DMS79 (cell line): ENCODE measurements at places on chromosomes 1 and 21.

DNA sequence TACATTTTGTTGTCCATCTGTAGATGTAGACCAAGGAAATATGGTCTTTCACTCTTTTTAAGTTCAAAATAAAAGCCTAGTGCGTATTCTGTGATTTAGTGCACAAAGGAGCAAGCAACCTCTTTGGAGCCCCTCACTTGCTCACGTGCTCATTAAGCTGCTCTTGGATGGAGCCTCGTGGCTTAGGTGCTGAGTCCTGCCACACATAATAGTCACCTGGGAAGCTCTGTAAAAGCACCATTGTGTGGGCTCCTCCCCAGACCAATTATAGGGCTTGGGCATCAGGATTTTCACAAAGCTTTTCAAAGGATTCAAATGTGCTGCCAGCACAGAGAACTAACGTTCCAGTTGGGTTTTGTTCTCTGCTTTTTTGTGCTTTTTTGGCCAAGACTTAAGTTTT is 85.0 kb downstream of the PCP4 start:
- DNase-seq: no peak

DNA sequence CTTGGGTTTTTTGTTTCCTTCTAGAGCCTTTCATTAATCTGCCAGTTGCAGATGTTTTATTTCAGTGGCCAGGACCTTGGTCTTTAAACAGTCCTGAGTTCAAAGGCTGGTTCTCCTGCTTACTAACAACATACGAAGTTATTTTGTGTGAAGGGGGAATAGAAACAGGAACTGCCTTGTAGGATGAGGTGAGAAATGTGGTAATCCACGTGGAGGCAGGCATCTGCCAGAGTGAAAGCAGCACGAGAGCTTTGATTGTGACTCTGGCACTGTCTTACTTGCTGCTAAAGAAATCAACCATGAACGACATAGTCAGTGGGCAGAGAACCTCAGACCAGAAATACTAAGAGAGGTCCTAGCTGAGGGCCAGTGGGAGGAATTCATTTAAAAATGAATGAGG is 30.4 kb downstream of the TMEM63A start:
- DNase-seq: no peak

DNA sequence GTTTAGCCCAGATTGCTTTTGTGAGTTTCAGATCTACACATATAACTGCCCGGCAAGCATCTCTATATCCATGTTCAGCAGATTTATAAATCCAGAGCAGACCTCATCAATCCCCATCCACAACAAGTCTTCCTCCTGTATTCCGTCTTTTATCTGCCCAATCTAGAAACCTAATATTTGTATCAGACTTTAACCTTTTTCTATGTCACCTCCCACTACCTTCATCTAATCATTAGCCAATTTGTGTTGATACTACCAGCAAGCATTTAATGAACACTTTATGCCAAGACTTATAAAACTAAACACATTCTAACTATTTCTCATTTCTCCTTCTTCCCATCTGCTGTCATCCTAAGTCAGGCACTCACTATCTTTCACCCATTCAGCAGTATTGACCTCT is 135.5 kb downstream of the PBX1 start:
- DNase-seq: no peak

DNA sequence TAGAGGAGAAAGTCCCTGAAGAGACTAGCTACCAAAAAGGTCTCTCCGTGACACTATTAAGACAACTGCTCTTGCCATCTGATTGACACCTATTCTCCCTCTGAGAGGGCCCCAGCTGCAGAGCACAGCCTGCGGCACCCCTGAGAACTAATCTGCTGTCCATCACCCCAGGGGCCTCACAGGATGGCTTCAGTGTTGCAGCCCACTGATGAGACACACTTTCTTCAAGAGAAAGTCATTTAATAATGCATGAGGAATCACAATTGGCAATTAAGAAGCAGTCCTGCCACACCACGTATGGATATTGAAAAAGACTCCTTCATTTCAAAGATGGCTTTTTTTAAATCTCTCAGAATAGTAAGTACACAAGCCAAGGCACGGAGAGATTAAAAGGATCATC is 48.9 kb downstream of the CAPN8 start:
- no peak for DNase-seq

- no peak for DNase-seq
Observed at GRCh38 chr1:160814316-160814715, 18.3 kb downstream of the LY9 start.

GRCh38 chr1:175576865-175577264 is 166.5 kb downstream of the TNR start:
- no peak for DNase-seq

- peak; percentile 30 for DNase-seq
Observed at GRCh38 chr1:227734546-227734855, 601 bp downstream of the JMJD4 start.

- DNase-seq: no peak
Observed at GRCh38 chr1:231628207-231628876, 1.8 kb downstream of the DISC1 start.

DNA sequence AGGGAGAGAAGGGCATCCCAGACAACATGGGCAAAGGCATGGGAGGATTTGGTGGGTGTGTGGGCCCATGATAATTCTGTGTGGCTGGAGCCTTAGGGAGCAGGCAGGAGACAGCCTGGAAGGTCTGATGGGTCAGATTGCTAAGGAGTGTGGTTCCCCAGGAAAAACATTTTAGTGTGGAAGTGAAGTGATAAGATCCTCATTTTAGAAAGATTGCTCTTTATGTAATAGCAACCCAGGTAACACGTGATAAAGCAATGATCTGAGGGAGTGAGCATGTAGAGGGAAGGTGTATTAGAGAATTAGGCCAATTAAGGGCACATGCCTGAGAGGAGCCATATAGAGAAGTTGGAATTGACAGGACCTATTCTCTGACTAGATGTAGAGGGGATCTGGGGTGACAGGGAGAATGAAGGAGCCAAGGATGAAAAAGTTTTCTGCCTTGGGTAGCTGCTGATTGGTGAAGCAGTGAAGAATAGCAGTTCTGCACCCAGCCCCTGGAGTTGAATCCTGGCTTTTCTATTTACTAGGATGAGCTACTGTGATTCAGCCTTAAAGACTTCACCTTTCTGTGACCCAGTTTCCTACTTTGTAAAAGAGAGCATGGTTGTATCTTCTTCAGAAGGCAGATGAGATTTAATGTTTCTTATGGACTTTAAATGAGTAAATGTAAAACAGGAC is 18.7 kb upstream of the SLAMF6 start:
- no peak for DNase-seq

GRCh38 chr1:179820226-179820970 is 57.2 kb downstream of the TOR1AIP2 start:
- no peak for DNase-seq
